Heart right ventricle (tissue), 16 donors: ENCODE measurements at places on chromosomes 1 and 21.
A peak's percentile ranks its signal among the peaks of the same experiment; 100 is the strongest.

DNA sequence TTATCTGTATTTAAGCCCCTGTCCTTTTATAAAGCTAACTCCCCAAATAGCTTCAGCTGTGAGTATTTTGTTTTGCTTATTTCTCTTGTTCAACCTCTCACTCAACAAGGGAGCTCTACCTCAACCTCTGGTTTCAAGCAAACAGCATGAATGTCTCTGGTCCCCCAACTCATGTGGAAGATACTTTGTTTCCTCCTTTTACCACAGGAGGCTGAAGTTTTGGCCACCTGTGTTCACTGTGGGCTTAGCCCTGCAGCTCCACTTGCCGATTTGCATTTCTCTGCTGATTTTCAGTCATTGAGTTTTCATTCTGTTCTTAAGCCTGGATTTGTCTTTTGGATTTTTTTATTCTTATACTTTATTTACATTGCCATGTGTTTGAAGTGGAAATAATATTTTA lies 613.1 kb downstream of the USP25 start:
- H3K4me3 ChIP-seq: no peak overlapping the region
- no peak overlapping the region for H3K27ac ChIP-seq
- no peaks in the 10 kb centered on the region for H3K27me3 ChIP-seq
- DNase-seq: no peak
- H3K36me3 ChIP-seq: no peaks in the 10 kb centered on the region

DNA sequence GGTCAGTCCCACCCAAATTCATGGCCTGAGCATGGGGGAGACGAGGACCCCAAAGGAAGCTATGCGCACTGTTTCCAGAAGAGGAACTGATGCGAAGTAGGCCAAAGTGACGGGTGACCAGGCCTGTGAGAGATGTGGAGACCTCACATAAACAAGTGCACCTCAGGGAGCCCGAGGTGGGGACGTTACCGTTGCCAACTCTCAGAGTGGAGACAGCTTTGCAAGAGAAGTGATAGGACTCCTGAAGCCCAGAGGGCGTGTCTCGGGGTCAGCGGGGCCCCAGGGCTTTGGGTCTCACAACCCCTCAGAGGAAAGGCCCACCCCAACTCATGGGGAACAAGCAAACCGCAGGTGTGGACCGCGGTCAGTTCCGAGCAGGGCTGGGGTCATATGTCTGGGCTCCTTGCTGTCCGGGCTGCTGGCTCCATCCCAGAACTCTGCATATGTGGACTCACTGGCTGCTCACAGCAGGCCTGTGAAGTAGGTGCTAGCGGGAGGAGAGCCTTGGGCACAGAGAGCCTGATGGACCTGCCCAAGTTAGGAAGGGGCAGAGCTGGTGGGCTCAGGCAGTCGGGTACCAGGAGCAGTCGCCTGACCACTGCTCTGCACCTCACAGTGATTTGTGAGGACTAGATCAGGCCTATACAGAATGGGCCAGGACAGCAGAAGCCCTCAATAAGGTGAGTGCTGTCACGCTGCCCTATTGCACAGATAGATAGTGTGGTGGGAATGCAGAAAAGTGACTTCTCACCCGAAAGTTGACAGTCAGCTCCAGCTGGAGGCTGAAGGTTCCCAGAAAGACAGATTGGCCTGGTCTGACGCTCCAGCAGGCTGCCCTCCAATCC lies 26.2 kb downstream of the STUM start:
- H3K27ac ChIP-seq: no peak overlapping the region
- H3K4me3 ChIP-seq: no peak overlapping the region
- H3K27me3 ChIP-seq: no peaks in the 10 kb centered on the region

GRCh38 chr1:110916669-110917306 lies 43.8 kb downstream of the CD53 start:
- H3K27me3 ChIP-seq: no peaks in the 10 kb centered on the region
- H3K27ac ChIP-seq: no peak overlapping the region
- no peaks in the 10 kb centered on the region for H3K36me3 ChIP-seq

GRCh38 chr1:193562121-193562520 lies 375.7 kb upstream of the B3GALT2 start:
- H3K4me3 ChIP-seq: no peak overlapping the region
- H3K27me3 ChIP-seq: no peaks in the 10 kb centered on the region
- no peaks in the 10 kb centered on the region for H3K4me1 ChIP-seq
- H3K27ac ChIP-seq: no peak overlapping the region

DNA sequence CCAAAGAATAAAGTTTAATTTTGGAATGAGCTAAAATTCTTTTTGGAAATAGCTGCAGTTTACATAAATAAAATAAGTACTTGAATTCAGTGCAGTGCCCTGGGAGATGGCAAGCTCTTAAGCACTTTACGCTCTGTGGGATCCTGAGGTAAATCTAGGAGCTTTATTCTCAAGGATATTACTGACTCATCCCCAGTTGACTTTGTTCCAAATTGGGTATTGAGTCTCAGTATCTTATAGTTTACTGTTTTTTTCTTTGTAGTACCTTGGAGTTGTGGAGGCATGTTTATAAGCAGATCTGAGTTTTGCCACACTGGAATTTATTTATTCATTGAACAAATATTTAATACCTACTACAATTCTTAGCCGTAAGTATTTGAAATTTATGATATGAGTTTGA lies 27.4 kb upstream of the HRNR start:
- no peaks in the 10 kb centered on the region for H3K36me3 ChIP-seq
- no peak overlapping the region for H3K4me3 ChIP-seq
- no peaks in the 10 kb centered on the region for H3K27me3 ChIP-seq

DNA sequence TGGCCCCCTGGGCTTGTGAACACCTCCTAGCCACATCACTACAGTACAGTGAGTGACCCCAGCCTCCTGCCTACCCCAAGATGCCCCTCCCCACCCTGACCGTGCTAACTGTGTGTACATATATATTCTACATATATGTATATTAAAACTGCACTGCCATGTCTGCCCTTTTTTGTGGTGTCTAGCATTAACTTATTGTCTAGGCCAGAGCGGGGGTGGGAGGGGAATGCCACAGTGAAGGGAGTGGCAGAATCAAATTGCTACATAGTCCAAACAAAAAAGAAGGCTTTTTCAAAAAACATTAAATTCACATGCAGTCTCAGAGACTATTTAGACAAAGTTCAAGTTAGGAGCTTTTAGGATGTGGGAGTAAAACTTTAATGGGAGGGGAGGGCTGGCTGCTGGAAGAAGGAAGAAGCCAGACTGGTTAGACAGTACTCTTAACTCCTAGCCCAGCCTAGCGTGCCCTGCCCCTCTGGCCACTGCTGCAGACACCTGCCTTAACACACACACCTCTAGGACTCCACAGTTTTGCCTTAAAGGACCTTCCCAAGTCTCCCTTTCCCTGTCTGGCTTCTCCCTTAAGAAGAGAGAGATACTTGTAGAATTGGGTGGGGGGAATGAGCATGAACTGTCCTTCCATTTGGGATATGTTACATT lies 9.4 kb downstream of the PEA15 start:
- no peaks in the 10 kb centered on the region for H3K36me3 ChIP-seq
- H3K27ac ChIP-seq: no peak overlapping the region
- peaks cover 38% of the 10 kb centered on the region for H3K4me1 ChIP-seq
- H3K27me3 ChIP-seq: no peaks in the 10 kb centered on the region
- DNase-seq: no peak

DNA sequence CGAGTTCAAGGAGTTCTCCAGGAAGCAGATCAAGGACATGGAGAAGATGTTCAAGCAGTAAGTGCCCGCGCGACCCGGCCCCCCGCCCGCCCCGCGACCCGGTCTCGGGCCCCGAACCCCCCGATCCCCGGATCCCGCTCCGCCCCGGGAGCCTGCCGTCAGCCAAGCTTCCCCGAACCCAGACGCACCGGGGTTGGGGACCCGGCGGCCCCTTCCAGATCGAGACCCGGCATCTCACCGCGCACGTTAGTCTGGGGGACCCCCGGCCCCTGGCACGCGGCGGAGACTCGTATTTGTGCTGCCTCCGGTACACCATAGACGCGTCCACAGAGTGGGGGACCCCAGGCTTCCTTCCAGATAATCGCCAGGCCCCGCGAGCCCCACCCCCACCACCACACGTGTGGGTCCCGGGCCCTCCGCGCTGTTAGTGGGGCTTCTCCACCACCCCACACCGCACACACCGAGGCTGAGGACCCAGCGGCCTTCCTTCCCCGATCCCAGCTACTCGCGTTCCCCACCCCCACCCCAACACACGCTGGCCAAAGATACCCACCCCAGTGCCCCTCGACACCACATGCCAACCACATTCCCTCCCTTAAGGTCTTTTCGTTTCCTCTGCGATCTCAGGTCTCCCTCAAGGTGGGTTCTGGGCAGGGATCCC lies 665 bp downstream of the EFHD2 start:
- peak overlapping the region; percentile 77 for H3K4me3 ChIP-seq
- H3K4me1 ChIP-seq: peaks cover 7% of the 10 kb centered on the region
- no peaks in the 10 kb centered on the region for H3K27me3 ChIP-seq
- DNase-seq: peak; percentile 27

GRCh38 chr1:173148971-173149370 lies 58.2 kb downstream of the TNFSF4 start:
- H3K4me1 ChIP-seq: no peaks in the 10 kb centered on the region
- H3K27ac ChIP-seq: no peak overlapping the region
- no peak for DNase-seq
- no peak overlapping the region for H3K4me3 ChIP-seq

DNA sequence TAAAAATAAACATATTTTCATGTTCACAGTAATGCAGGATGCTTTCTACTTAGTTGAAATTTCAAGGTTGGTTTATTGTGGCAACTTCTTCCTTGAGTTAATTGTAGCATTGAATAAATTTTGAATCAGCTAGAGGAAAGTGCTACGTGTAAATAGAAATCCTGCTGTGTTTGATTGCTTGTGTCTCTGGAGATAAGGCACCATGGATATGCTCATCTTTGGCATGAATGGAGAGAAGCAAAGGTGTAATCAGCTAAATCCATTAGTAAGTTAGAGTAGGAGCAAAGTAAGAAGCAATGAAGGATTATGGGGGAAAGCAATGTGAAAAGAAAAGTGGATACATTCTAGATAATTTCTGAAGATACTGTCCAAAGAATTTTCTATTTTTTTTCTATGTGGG lies 331.1 kb downstream of the PTPRC start:
- H3K4me1 ChIP-seq: no peaks in the 10 kb centered on the region
- H3K27me3 ChIP-seq: no peaks in the 10 kb centered on the region
- H3K36me3 ChIP-seq: no peaks in the 10 kb centered on the region
- H3K27ac ChIP-seq: no peak overlapping the region
- no peak for DNase-seq

- peaks cover 14% of the 10 kb centered on the region for H3K4me1 ChIP-seq
- peak overlapping the region; percentile 70 for H3K4me3 ChIP-seq
- no peaks in the 10 kb centered on the region for H3K36me3 ChIP-seq
- DNase-seq: no peak
- H3K27me3 ChIP-seq: no peaks in the 10 kb centered on the region
- H3K27ac ChIP-seq: peak overlapping the region; percentile 71
Measured at GRCh38 chr1:168135116-168135920, 1.4 kb downstream of the GPR161 start.

GRCh38 chr1:67732750-67733151 lies 47.8 kb downstream of the GADD45A start:
- no peaks in the 10 kb centered on the region for H3K36me3 ChIP-seq
- peaks cover 61% of the 10 kb centered on the region for H3K4me1 ChIP-seq
- peak; percentile 34 for DNase-seq
- peak overlapping the region; percentile 63 for H3K27ac ChIP-seq
- no peak overlapping the region for H3K4me3 ChIP-seq

- no peaks in the 10 kb centered on the region for H3K36me3 ChIP-seq
- DNase-seq: no peak
- H3K27ac ChIP-seq: no peak overlapping the region
- no peak overlapping the region for H3K4me3 ChIP-seq
- H3K4me1 ChIP-seq: no peaks in the 10 kb centered on the region
- no peaks in the 10 kb centered on the region for H3K27me3 ChIP-seq
Measured at GRCh38 chr1:31133368-31133767, 67.9 kb upstream of the PUM1 start.

DNA sequence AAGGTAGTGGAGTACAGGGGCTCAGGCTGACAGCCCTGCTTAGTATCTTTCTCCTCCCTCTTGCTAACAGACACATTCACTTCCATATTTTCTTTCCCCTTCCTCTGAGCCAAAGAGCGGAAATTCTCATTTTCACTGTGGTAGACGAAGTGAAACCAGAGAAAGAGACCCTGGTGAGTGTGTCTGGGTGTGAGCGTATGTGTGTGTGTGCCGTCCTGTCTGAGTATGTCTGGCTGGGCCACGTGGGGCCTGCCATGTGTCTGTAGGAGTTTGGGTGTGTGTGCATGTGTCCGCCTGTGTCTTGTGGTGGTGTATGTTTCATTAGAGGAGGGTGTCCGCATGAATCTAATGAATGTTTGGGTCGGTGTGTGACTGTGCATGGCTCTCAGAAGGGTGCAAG lies 1.7 kb downstream of the COL8A2 start:
- peaks cover 14% of the 10 kb centered on the region for H3K27me3 ChIP-seq
- no peaks in the 10 kb centered on the region for H3K36me3 ChIP-seq
- H3K27ac ChIP-seq: no peak overlapping the region
- no peak overlapping the region for H3K4me3 ChIP-seq
- H3K4me1 ChIP-seq: peaks cover 6% of the 10 kb centered on the region
- DNase-seq: no peak

DNA sequence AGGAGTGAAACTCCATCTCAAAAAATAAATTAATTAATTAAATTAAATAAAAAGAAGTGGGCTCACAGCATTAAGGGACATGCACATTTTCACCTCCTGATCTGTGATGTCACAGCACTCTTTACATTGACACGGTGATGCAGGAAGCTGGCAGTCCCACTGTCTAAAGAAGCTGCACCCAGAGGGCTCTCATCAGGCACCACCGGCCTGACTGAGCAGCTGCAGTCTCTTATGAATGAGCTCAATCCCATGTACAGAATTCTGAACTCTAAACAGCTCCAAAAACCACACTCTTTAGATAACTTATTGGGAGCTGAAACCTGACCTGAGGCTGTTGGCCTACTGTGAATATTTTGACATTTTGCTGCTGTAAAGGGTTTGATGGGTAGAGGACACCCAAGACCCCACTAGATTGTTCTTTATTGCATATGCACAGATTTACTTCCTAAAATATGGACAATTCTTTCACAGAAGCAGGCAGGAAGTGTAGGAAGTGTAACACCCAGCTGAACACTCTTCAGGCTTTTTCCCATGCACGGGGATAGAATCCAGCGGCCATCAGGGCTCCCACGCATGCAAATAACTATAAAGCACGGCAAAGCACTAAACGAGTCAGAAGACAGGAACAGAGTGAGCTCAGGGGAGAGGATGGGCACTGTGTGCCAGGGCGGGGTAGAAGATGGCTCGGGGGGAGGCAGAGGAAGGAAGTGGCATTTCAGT lies 46.2 kb downstream of the L1TD1 start:
- H3K36me3 ChIP-seq: no peaks in the 10 kb centered on the region
- DNase-seq: no peak
- no peak overlapping the region for H3K4me3 ChIP-seq
- peaks cover 4% of the 10 kb centered on the region for H3K27me3 ChIP-seq
- H3K27ac ChIP-seq: no peak overlapping the region
